ENCODE measurements at places on chromosomes 12 and 14.

- DNase-seq: no peak
Measured at GRCh38 chr12:45681465-45681864, 48.0 kb upstream of the ARID2 start.

GRCh38 chr14:68104518-68104917, 284.9 kb downstream of the RAD51B start:
- no peak for DNase-seq

DNA sequence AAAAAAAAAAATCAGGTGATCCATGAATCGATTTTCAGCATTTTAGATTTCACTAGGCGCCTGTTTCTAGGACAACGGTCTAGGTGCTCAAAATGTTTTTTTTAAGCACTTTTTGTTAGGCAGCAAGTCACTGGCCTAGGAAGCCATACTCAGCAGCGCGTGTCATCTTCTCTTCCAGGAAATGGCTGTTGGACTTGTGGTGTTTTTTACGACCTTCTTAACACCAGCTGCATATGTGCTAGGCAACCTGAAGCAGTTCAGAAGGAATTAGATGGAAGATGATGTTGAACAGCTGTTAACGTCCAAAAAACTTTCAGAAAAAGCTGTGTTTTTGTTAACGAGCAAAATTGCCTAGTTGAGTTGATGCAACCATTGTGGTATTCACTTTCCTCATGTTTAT, 868 bp downstream of the COX8C start:
- no peak for DNase-seq

- DNase-seq: no peak
Measured at GRCh38 chr14:67420102-67420739, 8.3 kb upstream of the PLEK2 start.

GRCh38 chr14:42174357-42174756, 567.7 kb downstream of the LRFN5 start:
- DNase-seq: no peak

DNA sequence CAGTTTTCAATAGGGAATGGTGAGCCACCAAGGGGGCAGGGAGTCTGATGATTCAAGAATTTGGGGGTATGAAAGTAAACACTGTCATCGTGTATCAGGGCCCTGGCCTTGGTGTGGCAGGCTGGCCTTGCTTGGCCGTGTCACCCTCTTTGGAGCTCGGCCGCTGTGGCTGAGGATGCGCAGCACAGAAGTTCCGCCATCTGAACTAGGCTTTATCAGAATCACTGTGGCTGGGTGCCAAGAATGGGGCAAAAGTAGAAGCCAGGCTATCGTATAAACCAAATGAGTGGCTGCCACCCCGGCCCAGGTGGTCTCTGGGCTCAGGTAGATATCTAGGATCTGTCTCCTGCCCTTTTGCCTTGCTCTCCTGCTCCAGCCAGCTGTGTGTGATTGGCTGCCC, 137.4 kb downstream of the PAPOLA start:
- no peak for DNase-seq

GRCh38 chr14:89617481-89618329, 200.7 kb upstream of the FOXN3 start:
- DNase-seq: no peak

GRCh38 chr14:99549684-99550083, 54.3 kb downstream of the CCDC85C start:
- no peak for DNase-seq

DNA sequence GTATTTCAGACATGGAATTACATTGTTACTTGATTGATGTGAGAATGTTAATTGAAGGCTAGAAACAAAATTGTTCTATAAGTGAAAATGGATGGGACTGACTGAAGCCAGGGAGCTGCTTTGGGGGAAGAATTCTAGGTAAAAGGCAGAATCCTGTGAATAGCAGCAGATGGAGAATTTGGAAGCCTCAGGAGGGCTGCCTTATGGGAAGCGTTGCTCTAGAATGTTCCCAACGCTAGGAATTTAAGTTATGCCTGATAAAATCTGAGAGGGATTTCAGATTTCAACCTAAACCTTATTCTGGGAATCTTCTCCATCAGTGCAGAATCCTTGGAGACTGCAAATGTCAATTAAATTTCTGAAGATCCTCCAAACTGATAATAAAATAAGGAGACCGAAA, 858.2 kb upstream of the FLRT2 start:
- DNase-seq: no peak

DNA sequence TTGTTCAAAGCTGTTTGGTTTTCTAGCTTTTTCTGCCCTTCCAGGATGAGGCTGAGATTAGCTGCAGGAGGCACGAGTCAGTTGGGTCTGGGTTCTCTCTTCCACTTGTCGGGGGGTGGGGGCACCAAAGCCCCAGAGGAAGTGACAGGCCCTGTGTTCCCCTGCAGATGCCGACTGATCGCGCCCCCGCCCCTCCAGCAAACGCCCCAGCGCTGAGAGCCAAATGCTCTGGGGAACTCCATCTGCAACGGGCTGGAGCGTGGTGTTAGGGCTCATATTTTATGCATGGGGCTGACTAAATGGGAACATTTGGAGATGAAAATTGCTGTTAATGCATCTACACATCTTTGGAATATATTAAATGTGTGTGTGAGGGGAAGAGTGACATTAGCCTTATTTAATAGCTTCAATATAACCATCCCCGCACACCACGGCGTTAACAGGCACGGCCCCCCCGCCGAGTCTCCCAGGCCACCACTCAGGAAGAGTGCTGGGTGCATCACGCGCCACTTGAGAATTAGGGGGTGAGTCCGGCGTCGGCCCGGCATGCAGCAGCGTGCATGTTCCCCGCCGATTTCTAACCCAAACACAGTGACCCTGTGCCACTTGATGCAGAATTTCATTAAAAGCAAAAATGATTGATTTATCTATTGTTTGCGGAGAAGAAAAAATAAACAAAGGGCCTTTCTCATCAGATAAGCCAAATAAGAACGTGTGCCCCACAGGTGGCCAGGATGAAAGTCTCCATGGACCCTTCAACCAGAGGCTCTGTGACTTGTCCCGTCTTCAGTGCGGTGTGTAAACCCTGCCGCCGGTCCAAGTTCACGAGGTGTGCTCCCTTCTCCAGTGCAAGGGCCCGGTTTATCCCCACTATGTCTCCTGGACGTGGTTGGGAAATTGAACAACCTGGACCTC, 165.0 kb upstream of the RTL1 start:
- DNase-seq: peak; percentile 16

Measured in naive thymus-derived CD8-positive, alpha-beta T cell (primary cell).